NCI-H2171 treated with DMSO at 0.1 percent for 48 hours (cell line): ENCODE measurements at places on chromosomes 16 and 17.

GRCh38 chr16:87127061-87127765, 190.0 kb downstream of the C16orf95 start:
- DNase-seq = no peak

DNA sequence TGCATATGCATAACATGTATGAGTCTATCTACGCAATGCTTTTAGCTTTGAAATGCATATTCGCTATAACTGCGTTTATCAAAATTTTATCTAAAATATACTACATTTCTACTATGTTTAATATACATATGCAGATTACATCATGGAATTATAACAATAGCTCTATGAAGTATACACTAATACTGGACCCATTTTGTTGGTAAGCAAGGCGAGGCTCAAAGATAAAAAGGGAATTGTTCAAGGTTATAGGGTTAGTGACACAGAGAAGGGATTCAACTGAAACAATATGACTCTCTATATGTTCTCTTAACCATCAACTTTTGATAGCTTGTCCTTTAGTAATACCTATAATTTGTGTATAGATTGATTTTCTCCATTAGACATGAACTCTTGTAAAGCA, 60.9 kb upstream of the SMIM36 start:
- DNase-seq = no peak

DNA sequence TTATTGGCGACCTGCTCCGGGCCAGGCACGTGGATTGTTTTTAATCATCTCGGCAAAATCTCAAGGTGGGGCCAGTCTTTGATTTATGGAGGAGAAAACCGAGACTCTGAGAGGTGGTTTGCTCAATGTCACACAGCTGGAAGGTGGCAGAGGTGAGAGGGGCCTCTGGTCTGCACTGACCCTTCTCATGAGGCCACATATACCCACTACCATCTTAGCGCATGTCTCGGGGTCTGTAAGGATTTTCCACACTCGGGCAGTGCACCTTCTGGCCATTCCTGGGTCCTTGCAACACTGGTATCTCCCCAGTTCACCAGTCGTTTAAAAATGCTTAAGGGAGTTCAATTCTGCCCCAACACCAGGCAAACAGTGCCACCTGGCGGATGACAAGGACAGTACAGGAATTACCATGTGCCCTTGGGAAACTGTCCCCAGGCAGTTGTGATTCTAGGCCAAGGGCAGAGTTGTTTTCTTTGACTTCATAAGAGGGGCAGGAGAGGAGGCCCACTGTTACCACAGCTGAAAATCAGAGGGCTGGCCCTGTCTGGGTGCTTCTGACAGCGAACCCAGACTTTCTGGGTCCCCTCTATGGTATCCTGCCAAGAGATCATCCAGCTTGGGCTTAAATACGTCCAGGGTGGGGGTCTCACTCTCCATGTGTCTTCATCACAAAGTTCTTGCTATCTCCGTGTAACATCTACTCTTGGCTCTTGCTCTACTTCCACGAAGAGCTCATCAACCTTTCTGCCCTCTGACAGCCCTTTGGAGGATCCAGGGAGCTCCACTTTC, 39.4 kb upstream of the RAI1 start:
- peak; percentile 79 for DNase-seq

GRCh38 chr17:16214190-16215001, 938 bp downstream of the NCOR1 start:
- DNase-seq = peak; percentile 42

DNA sequence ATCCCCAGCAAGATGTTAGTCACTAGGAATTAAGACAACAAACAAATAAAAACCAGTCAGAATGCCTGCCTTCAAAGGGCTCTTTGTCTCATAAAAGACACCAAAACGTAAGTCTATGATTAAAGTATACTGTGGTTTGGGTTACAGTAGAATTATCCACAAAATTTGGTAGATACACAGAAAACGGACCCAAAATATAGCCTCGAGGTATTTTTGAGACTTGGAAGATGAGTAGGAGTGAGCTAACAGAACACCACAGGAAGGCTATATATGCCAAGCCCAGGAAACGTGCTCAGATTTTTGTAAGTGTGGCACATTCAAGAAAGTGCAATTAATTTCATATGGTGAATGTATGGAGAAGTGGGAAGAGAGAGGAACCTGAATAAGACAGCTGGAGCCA, 831.4 kb downstream of the CDH11 start:
- no peak for DNase-seq

DNA sequence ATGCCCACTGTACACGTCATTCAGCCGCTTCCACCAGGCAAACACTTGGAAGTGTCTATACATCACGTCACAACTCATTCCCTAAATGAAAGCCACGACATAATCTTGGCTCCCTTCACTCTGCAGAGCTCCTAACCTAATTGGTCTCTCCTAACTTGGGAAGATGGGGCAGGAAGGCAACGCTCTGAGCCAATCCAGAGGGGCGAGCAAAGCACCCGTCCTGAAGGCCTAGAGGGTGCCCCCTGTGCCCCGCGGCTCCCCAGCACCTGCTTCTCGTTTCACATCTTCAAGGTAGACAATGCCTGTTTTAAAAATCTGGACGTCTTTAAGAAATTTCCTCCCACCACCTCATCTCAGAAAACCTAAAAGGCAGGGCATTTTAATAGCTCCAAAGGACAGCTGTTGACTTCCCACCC, 1.0 kb downstream of the CSNK2A2 start:
- no peak for DNase-seq

- DNase-seq = no peak
These were observed 4.9 kb upstream of the PHAF1 start for GRCh38 chr16:67104845-67105244.

GRCh38 chr17:7191571-7192270, 12.6 kb upstream of the ASGR1 start:
- DNase-seq = peak; percentile 88

- DNase-seq = no peak
These were observed 3.7 kb downstream of the CBLN1 start for GRCh38 chr16:49277766-49278566.

GRCh38 chr16:49910541-49911071, 54.7 kb upstream of the ZNF423 start:
- no peak for DNase-seq

GRCh38 chr17:951325-952132, 28.0 kb downstream of the NXN start:
- no peak for DNase-seq

DNA sequence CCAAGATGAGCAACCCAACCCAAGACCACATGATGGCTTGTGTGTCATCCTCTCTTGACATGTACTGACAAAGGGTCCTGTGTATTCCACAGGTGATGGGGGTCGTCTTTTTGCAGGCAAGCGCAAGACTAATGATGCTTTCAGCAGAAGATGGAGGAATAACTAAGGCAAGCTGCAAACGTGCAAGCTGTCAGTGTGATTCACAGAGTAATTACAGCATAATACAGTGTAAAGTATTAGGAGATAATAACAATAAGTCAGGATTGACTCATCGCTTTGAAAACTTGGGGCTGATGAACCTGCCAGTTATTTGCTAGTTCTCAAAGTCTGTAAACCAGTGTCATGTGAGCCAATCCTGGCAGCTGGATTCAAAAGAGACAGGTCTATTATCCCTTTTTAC, 41.6 kb upstream of the ASIC2 start:
- DNase-seq = no peak

- no peak for DNase-seq
These were observed 9.5 kb downstream of the TBC1D26 start for GRCh38 chr17:15741624-15742023.

- DNase-seq = no peak
These were observed 33.6 kb downstream of the FOXL1 start for GRCh38 chr16:86611941-86612340.

- no peak for DNase-seq
These were observed 2.0 kb upstream of the TOP2A start for GRCh38 chr17:40419559-40420331.

DNA sequence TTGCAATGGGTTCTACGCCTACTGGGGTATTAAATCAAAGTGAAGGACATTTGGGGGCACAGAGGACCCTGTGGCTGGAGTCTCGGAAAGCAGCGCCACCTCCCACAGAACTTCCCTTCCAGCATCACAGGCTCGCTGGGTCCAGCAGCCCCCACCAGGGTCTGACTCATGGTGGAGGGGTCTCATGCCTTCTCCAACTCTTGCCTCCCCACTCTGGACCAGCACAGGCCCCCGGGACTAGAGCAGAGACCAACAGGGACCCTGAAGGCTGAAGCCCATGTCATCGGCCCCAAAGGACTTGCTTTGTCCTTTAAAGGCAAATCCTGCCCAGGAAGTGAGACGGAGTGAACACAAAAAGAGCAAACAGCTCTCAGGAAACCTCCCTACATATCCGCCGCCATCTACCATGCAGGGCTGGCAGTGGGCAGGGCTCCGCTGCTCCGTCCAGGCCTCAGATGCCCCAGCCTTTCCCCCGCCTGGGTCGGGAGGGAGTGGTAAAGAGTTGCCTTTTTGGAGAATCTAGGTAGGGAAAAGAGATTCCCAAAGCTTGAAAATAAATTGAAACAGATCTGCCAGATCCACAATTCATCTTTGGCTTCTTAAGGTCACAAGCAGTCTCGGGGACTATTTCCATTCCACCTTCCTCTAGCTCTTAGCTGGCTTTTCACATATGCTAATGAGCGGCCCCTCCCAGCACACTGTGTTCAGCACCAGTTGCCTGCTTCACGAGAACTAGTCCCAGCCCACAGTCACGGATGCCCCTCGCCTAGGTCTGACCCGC, 2.1 kb upstream of the GPRC5C start:
- peak; percentile 48 for DNase-seq

DNA sequence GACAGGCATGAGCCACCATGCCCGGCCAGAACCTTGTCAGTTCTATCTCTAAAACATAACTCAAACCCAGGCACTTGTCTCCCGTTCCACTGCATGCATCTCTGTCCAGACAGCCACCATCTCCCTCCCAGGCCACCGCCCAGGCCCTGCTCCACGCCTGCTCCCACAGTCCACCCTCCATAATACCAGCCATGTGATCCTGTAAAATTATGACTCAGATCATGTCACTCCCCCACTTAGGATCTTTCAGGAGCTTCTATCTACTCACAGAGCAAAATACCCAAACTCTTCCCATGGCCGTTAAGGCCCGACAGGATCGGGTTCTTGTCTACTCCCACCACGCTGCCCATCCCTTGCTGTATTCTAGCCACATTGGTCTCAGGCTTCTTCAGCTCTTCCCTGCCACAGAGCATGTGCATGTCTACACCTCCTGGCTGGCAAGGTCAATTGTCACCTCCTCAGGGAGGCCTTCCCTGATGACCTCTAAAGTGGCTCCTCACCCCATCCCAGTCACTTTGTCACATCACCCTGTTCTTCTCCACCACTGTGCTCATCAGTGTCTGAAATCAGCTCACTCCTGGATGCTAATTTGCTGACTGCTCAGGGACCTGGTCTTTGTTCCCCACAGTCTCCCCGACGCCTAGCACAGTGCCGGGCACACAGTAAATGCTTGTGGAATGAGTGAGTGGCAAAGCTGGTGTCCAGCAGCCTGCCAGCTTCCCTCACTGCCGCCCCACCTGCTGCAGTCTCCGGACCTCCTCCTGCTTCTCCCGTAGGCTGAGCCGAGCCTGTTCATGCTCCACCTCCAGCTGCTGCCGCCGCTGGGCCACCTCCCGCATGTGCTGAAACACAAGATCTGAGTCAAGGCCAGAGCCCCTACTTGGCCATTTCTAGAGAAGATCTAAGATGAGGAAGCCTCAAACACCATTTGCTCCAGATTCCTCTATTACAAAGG, 6.7 kb downstream of the TSPOAP1 start:
- DNase-seq = no peak

- no peak for DNase-seq
These were observed 314.5 kb downstream of the SEC14L1 start for GRCh38 chr17:77455111-77455890.

- peak; percentile 59 for DNase-seq
These were observed 14.3 kb downstream of the SLC16A3 start for GRCh38 chr17:82242977-82243647.

DNA sequence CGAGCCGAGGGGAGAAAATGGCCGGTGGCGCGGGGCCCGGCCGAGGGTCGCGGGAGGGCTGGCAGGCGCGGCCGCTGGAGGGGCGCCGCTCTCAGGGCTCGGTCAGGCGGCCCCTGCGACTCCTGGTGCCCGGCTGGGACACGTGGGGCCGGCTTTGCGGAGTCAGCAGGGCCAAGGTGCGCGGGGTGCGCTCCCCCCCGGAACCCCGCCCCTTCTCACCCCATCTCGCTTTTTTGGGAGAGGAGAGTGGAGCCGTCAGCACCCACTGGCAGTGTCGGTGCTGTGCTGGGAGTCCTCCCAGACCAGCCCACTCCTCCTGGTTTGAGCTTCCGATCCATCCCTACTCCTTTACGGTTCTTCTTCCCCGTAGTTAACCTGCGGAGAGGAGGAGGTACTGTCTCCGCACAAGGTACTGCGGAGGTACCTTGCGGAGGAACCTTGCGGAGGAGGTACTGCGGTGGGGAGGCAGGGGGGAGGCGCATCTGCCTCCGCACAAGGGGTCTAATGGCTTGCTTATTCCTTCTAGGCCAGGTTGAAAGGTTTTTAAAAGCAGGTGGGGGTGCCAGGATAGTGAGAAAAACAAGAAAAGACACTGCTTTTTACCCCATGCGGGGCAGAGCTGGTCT, 19.1 kb upstream of the CBX8 start:
- DNase-seq = no peak

- no peak for DNase-seq
These were observed 14.0 kb upstream of the C16orf78 start for GRCh38 chr16:49359591-49359990.
